ENCODE measurements at places on chromosomes 5 and 9. TPM values are rescaled to one million over a fixed set of nuclear protein-coding genes. Genes with fewer than 3 reads are reported as not detected.

The ADCY2 gene
- 43.1 TPM for total RNA-seq

The PCDHA13 gene
- 12.4 TPM for total RNA-seq

The THBS4 gene
- total RNA-seq = 20.3 TPM

The LCN1 gene
- not detected for total RNA-seq

The PCDHB7 gene
- total RNA-seq = 4.6 TPM

The CCDC192 gene
- total RNA-seq = 0.50 TPM

The KCNT1 gene
- 9.5 TPM for total RNA-seq

The FAM153A gene
- 5.8 TPM for total RNA-seq

The PCDHGB2 gene
- 6.3 TPM for total RNA-seq

The KCNIP1 gene
- total RNA-seq = 31.2 TPM

The CPLANE1 gene
- 60.6 TPM for total RNA-seq

The BTNL8 gene
- 0.11 TPM for total RNA-seq

The IL7R gene
- total RNA-seq = 0.50 TPM

The OR1J2 gene
- not detected for total RNA-seq

The DMRT3 gene
- total RNA-seq = 0.72 TPM

The DNAI1 gene
- total RNA-seq = 24.8 TPM

The SPINK7 gene
- total RNA-seq = not detected

The FRMPD1 gene
- total RNA-seq = 8.9 TPM

The SEMA6A gene
- total RNA-seq = 76.5 TPM

The MSMP gene
- total RNA-seq = not detected

The FOXD1 gene
- total RNA-seq = 5.8 TPM

The FAM151B gene
- total RNA-seq = 9.3 TPM

The OTP gene
- total RNA-seq = 0.83 TPM

The TMEM38B gene
- total RNA-seq = 14.6 TPM

The PTGER4 gene
- 13.9 TPM for total RNA-seq

The ATP6V1G1 gene
- total RNA-seq = 119 TPM

The C9orf152 gene
- not detected for total RNA-seq

The PDGFRB gene
- 121 TPM for total RNA-seq

The SLC6A19 gene
- 0.06 TPM for total RNA-seq

The PRDM9 gene
- total RNA-seq = not detected

The CDC14B gene
- 46.5 TPM for total RNA-seq

The TTLL11 gene
- total RNA-seq = 12.3 TPM

The IFNE gene
- total RNA-seq = not detected

The NUDT12 gene
- 25.7 TPM for total RNA-seq

The HAPLN1 gene
- total RNA-seq = 28.4 TPM

Measured in spinal cord (tissue), 10 donors.